Skin of body (tissue), 3 donors: ENCODE measurements at places on chromosomes 6 and 20.

GRCh38 chr20:20487811-20488210 is 119.9 kb downstream of the INSM1 start:
- no peak for DNase-seq

DNA sequence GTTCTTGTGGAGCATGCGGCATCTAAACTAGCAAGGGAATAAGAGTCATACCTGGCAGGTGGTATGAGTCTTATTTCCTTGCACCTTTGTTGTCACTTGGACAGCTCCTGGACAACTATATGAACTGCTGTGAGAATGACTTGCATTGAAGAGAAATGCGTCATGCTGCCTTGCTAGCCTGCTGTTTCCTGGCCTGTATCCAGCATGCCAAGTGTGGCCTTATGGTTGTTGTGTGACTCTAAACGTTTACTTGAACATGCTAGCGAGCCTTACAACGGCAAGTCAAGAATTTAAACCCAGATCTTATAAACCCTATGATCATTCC is 90.4 kb downstream of the CEP162 start:
- DNase-seq = no peak

GRCh38 chr6:41098366-41098765 is 25.6 kb downstream of the NFYA start:
- no peak for DNase-seq

DNA sequence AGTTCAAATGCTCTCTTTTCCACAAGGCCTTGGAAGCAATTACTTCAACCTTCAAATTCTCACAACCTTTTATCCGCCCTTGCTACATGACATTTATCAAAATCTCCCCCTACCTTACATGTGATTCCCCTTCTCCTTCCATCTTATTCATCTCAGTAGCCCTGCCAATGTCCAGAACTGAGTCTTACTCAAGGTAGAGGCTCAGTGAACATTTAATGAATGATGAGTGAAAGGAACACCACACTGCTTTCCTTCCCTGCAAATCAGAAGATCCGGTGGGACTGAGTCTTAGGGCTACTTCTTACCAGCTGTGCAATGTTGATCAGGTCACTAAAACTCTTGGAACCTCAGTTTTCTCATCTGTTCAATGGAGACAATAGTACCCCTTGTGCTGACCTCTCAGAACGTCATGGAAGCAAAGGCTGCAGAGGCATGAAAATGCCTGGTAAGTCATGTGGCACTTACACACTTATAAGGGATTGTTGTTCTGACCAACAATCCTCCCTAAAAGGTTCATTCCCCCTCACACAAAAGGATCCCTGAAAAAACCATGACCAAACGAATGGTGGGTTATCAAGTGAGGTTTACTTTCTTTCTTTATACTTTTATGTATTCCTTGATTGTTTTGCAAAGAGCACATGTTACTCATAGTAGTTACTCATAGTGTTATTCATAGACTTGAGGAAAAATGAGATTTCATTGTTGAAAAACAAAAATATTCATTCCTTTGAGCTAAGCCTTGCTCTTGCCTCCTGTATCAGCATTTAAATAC is 6.5 kb downstream of the MDGA1 start:
- no peak for DNase-seq

GRCh38 chr20:3160418-3160817 is 753 bp upstream of the FASTKD5 start:
- DNase-seq = no peak

DNA sequence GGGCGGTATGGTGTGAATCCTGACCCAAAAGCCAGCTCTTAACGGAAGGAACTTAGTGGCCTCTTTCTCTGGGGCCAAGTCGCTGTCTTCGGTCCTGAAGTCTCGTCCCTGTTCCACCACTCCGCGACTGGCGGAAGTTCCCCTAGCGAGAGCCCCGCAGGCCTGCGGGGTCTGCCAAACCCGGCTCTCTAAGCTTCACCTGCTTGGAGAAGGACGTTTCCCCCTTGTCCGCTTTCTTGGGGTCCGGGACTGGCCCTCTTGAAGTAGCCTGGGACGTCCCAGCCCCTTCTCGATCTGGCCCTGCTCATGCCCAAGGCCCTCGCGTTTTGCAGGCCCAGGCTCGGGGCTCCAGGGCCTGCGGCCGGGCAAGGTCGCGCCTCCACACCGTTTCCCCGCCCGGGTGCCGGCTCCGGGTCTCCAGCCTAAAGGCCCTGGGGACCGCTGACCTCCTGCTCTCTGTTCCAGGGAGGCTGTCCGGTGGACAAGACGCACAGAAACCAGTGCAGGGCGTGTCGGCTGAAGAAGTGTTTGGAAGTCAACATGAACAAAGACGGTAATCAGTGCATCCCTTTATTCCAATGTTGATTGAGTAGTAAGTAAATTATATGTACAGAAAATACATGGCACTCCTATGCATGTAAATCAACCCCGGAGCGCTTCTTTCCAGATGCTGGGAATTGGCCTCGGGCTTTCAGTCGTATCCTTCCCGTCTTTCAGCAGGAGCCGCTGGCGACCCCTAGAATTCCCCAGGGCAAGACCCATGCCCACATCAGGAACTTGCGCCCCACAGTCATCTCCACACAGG is 8.8 kb downstream of the NR2E1 start:
- no peak for DNase-seq

DNA sequence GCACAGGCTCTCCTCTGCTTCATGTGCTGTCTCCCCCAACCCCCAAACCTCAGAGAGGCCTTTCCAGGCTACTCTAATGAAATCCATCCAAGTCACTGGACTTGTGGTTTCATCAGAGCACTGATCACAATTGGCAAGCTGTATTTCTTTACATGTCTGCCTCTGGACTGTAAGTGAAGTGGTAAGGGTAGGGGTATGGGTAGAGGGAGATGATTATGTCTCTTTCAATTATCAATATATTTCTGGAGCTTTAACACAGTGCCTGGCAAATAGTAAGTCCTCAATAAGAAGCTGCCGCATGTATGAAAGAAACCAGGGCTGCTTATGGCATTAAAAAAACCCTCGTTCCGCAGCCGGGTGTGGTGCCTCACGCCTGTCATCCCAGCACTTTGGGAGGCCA is 5.4 kb downstream of the TRERF1 start:
- no peak for DNase-seq

GRCh38 chr6:169539176-169539897 is 162.5 kb downstream of the WDR27 start:
- no peak for DNase-seq

DNA sequence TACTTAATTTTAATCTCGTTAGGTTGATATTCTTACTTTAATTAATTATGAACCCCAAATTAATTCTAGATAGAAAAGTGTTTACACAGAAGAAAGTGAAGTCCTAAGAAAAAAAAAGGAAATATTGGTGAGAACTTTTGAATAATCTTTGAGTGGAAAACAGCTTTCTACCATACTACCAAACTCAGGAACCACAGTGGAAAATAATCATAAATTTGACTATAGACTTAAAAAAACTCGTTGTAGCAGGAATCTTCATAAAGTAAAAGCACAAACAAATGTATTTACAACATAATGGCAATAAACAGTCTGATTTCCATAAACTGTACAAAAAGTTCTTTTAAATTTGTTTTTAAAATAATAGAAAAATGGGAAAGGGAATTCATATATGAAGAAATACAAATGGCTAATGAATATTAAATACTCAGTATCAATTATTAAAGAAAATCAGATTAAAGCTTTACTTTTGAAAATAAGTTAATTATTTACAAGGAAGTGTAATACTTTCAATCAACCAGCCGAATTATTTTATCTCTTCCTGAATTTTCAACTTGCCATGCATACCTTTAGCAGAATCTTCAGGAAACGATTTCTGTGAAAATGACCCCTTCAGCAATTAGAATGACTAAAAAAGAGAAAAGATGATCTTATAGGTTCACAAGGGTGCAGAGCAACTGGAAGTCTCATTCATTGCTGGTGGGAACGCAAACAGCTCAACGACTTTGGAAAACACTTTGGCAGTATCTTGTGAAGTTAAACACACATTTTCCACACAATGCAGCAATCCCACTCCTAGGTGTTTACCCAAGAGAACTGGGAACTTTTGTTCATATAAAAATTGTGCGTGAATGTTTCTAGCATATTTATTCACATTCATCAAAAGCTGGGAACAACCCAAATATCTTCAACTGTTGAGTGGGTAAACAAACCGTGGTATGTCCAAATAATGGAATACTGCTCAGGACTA is 38.5 kb upstream of the BMP6 start:
- no peak for DNase-seq

DNA sequence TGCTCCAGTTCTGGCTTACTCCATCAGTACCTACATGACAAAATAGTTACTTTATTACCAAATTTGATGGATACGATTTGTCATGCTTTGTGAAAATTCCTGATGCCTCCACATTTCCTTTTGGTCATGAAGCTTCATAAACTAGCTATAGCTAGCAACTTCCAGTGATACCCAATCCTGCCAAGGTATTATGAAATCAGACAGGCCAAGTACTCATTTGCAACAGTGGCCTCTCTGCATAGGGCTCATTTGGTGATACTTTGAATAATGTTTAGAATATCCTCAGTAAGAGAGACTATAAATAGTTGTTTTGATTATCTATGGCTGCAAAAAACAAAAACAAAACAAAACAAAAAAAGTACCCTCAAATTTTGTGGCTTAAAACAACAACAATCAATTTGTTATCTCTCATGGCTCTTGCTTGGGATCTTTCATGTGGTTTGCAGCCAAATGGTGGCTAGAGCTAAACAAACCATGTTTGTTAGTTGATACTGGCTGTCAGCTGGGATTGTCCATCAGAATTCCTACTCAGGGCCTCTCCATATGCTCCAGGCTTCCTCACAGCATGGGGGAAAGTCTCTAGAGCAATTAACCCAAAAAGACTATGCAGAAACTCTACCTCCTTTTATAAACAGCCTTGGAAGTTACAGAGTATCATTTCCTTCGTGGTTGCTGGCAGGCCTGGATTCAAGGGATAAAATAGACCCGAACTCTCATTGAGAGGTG is 10.1 kb upstream of the PRL start:
- DNase-seq = no peak

- DNase-seq = peak; percentile 26
Observed at GRCh38 chr6:150420926-150421325, 52.1 kb downstream of the IYD start.

- peak; percentile 43 for DNase-seq
Observed at GRCh38 chr6:158213925-158214674, 46.0 kb downstream of the GTF2H5 start.

DNA sequence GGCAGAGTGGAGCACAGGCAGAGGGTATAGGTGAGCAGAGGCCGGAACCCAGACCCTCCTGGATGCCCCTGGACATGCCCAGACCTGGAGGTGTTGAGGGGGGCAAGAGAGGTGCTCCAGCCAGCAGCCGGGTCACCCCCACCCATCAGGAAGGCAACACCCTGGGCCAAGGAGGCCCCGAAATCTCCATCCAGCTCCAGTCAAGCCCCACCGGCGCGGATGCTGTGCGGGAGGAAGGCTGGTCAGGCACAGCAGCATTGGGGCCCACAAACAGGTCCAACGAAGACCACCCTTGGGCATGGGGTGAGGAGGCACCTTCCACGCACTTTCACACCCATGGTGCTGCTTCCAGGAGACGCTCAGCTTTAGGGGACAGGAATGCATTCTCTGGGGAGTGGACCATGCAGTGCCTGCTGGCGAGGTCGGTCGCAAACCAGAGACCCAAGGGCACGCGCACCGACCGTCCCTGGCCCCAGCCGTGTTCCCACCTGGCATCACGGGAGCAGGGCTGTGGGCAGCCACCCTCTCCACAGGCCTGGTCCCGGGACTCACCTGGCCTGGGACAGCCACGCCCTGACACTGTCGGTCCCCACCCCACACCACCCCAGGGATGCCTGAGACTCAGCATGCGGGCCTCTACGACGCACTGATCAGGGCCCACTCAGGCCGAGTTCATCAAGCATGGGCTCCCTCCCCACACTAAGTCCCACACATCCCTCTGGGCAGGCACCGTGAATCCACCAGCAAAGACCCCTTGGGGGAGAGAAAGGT is 43.6 kb upstream of the ZBP1 start:
- DNase-seq = no peak

GRCh38 chr6:160217073-160217472 is 41.5 kb downstream of the SLC22A2 start:
- no peak for DNase-seq

- no peak for DNase-seq
Observed at GRCh38 chr6:73680289-73680918, 15.6 kb upstream of the CD109 start.

DNA sequence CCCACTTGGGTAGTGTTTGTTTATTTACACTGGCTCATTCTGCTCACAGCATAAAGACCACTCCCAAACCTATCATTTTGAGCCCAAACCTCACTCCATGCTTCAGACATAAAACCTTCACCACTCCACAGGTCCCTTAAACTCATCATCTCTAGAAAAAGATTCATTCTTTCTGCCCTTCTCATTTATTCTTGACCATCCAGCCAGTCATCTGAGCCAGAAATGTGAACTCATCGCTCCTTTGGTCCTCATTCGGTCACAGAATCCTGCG is 12.4 kb downstream of the TPMT start:
- no peak for DNase-seq

DNA sequence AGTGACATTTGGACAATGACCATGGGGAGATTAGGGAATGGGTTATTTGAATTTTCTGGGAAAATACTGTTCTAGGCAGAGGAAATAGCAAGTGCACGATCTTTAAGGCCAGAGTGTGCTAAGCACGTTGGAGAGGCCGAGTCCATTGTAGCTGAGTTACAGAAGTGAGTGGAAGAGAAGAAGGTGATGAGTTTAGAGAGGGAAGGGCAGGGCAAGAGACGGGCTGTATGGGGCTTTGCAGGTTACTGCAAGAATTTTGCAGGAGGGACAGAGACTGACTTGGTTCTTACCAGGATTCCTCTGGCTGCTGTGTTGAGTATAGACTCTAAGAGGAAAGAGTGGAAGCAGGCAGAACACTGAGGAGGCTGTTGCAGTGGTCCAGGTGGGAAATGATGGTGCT is 1.1 kb upstream of the NCOA3 start:
- DNase-seq = no peak

- no peak for DNase-seq
Observed at GRCh38 chr6:54846243-54846856, at the start of gene FAM83B. Gene FAM83B (plus strand): TSS chr6:54846771. CDS start chr6:54870247, 23,476 bp downstream.

- no peak for DNase-seq
Observed at GRCh38 chr6:121603486-121603885, 168.0 kb downstream of the GJA1 start.

DNA sequence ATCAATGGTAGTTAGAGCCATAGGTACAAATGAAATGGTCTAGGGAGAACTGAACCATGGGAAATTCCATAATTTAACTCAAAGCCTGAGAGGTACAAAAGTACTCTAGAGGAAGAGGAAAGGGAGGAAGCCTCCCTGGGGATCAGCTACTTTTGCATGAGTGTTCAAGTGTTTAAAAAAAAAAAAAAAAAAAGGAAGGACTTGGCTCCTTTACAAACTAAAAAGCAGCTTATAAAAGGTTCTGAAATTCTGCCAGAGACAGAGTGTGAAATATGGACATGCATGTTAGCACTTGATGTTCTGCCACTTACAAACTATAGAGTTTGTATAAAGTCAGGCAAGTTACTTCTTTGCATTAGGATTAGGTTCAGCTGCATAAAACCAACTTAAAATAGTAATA is 290.0 kb downstream of the TBC1D7 start:
- peak; percentile 28 for DNase-seq

DNA sequence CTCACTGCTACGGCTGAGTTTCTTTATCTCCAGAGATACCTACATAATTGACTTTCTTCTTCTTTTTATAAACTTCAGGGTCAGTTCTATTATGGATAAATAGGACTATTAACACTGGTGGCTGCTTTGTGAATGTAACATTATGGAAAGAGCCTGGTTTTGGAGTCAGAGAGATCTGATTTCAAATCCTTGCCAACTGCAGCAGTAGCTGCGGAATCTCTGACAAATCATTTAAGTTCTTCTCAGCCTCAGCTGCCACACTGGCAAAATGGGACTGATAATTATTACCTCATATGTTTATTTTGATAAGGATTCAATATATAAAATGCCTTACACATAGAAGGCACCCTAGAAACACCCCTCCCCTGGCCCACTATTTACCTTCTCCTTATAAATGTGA is 160.5 kb downstream of the BACH2 start:
- no peak for DNase-seq
